NCI-H187 treated with DMSO at 0.1 percent for 48 hours (cell line): ENCODE measurements at places on chromosomes 13 and 19.
A peak's percentile ranks its signal among the peaks of the same experiment; 100 is the strongest.

DNA sequence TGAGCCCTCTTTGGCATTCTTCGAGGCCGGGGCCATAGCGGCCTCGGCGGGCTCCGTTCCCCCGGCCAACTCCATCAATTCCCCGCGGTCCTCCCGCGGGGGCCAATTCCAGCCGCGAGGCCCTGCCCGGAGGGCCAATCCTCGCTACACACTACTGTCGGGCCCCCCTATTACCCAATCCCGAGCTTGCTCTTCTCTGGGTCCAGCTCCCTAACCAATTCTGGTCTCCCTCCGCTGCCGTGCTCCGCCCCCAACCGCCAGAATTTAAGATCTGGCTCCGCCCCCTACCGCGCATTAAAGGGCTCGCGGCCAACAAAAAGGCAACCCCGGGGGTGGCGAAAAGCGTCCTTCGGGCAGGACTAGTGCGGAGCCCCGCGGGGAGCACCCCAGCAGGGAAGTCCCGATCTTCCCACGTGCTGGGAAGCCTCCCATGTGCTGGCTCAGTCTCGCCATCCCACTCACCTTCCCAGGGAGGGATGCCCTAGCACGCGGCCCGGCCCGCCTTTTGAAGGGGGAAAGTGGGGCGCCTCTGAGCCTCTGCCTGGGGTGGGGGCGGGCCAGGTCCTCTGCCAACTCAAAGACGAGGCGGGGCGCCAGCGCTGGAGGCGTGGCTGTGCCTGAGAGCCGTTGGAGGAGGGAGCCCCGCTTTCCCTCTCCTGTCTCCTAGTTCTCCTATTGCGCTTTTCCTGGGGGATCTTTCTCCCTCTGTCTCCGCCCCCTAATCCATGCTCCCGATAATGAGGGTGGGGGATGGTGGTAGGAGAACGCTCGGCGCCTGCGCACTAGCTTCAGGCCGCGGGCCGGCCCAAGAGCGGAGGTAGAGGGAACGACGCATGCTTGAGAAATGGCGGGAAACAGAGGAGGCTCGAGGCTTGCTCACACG is 3.5 kb downstream of the LIPE start:
- DNase-seq, result peak; percentile 64

DNA sequence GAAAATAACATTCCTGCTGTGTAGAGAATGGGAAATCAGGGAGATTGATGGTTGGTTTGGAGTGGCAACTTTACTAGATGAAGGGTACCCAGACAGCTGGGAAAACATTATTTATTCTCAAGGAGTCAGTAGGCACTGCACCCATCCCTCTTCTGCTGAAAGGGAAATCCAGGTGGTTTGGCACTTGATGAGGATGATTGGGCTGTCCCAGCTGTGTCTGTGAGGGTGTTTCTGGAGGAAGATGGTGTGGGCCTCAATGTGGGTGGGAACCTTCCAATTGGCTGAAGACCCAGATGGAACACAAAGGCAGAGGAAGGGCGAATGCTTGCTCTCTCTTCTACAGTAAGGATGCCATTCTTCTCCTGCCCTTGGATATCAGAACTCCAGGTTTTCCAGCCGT is 10.4 kb upstream of the SACS start:
- peak; percentile 71 for DNase-seq

- no peak for DNase-seq
These were observed 429 bp upstream of the ZNF225 start for GRCh38 chr19:44112802-44113137.

DNA sequence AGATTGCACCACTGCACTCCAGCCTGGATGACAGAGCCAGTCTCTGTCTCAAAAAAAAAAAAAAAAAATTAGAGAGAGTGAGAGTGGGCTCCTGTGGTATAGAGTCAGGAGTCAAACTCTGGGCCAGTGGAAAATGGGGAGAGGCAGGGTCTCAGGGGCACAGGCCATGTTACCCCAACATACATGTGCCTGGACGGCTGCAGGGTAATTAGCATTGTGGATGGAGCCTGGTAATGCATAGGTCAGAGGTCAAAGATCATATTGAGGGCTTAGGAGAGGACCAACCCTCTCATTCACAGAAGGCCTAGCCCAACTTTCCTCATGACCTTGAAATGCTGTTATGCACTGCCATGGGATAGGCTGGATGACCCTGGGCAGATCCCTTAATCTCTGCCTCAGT is 7.1 kb downstream of the CLIP3 start:
- no peak for DNase-seq

- DNase-seq, result no peak
These were observed 50.4 kb downstream of the NAA16 start for GRCh38 chr13:41361491-41361890.

DNA sequence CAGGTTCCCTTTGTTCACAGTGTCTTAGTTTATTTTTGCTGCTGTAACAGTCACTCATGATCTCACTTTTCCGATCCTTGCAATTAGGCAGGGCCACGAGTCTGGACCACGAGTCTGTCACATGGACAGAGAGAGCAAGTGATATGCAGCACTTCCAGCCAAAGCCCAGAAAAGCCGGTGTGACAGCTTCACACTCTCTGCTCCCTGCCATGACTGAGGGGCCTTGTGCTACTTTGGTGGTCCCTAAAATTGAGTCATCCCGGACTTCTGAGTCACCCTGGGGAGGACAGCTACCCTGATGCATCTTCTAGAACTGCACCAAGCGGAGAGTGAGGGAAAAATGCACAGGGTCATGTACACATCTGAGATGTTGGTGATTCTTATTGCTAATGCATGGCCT is 179.6 kb downstream of the EFNB2 start:
- no peak for DNase-seq

GRCh38 chr13:80552851-80553440 is 212.0 kb upstream of the SPRY2 start:
- DNase-seq, result no peak

- DNase-seq, result no peak
These were observed 14.3 kb upstream of the QTRT1 start for GRCh38 chr19:10686661-10687517.

DNA sequence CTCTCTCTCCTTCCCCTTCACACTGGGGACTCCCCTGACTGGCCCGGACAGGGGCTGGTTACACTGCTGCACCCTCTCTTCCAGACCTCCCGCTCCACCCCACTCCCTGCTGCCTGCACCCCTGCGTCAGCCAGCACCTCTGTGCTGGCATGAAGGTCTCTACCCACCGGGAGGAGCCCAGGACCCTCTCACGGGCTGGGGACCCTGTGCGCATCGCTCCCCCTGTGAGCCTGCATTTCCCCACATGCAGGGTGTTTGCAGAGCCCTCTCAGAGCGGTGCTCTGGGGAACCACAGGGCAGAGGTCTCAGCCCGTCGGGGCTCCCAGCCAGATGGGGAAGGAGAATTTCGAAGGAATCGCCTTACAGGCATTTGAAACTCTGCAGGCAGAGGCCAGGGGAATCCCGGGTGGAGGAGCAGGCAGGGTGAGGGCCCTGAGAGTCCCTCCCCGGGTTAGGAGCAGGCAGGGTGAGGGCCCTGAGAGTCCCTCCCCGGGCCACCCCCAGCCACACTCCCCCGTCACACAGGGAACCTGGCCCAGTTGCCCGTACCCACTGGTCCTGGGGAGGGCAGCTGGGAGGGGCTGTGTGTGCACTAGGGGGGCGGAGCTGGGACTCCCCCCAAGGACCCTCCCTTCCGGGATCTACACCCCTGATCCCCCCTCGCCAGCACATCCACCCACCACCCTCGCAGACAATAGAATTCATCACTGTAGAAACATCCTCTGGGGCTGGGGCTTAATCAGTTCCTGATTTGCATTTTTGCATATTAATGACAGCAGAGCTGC is 16.3 kb upstream of the TCF3 start:
- DNase-seq, result no peak

DNA sequence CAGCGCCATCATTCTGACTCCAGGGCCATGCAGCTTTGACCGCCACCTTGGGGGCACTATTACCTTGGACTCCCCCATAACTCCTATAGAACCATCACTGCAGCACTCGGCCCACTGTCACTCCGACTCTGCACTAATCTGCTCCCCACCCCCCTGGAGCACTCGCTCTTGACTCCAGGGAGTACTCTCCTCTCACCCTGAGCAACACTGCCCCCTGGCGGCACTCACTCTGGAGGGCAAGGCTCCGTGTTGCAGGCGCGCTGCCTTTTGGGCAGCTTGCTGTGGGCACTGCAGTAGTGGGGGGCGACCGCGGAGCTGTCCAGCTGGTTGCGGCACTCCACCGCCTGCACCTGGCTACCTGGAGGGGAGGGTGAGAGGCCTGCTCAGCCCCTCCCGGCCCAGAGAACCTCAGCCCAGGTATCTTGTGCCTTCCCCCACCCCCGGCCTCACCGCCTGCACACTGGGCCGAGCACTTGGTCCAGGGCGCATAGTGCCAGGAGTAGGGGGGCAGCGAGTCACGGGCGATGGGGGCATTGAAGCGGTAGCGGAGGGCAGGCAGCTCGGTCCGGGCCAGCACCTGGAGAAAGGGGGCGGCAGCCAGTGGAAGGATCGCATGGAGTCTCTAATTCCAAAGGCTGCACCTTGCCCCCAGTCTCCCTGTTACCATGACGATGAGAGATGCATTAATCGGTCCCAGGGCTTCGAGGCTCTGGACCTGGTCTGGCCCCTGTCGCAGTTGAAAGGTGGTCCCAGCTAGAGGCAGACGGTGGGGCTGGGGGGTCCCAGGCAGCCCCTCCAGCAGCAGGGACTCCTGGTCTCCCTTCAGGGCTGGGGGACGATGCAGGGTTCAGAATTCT is 8.9 kb upstream of the MYO1F start:
- DNase-seq, result no peak

- no peak for DNase-seq
These were observed 6.7 kb downstream of the RAP2A start for GRCh38 chr13:97440598-97441170.

DNA sequence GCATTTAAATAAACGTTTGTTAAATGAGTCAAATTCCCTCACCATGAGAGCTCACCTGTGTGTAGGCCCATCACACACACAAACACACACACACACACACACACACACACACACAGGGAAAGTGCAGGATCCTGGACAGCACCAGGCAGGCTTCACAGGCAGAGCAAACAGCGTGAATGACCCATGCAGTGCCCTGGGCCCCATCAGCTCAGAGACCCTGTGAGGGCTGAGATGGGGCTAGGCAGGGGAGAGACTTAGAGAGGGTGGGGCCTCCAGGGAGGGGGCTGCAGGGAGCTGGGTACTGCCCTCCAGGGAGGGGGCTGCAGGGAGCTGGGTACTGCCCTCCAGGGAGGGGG is 8.5 kb upstream of the CEACAM5 start:
- no peak for DNase-seq

GRCh38 chr19:16070366-16070990 is 5.8 kb upstream of the TPM4 start:
- DNase-seq, result no peak

DNA sequence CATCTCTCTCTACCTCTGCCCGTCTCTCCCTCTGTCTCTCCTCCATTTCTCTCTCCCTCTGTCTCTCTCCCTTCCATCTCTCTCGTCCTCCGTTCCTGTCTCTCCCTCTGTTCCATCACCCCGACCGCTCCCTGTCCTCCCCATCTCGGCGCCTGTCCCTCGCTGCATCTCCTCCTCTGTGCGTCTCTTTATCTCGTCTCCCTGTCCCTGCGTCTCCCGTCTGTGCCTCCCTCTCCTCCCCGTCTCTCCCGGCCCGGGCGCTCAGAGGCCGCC is 4.6 kb downstream of the GRIN2D start:
- DNase-seq, result no peak

GRCh38 chr13:21884299-21884909 is 213.5 kb downstream of the FGF9 start:
- no peak for DNase-seq

DNA sequence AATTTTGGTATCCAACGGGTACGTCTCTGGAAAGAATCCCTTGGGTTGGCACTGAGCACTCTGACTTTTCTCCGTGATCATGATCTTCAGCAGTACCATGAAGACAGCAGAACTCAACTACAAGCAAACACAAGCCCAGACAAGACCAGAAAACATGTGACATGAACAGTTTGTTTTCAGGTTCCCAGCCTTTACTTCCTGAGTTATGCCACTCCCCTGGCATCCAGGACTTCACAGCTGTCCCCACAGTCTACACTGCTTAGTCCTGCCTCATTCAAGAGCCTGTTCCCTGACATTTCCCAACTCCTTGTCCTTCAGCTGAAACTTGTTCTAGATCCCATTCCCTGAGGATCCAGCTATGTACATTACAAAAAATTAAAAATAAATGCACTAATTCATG is 4.9 kb upstream of the N4BP2L1 start:
- DNase-seq, result no peak

DNA sequence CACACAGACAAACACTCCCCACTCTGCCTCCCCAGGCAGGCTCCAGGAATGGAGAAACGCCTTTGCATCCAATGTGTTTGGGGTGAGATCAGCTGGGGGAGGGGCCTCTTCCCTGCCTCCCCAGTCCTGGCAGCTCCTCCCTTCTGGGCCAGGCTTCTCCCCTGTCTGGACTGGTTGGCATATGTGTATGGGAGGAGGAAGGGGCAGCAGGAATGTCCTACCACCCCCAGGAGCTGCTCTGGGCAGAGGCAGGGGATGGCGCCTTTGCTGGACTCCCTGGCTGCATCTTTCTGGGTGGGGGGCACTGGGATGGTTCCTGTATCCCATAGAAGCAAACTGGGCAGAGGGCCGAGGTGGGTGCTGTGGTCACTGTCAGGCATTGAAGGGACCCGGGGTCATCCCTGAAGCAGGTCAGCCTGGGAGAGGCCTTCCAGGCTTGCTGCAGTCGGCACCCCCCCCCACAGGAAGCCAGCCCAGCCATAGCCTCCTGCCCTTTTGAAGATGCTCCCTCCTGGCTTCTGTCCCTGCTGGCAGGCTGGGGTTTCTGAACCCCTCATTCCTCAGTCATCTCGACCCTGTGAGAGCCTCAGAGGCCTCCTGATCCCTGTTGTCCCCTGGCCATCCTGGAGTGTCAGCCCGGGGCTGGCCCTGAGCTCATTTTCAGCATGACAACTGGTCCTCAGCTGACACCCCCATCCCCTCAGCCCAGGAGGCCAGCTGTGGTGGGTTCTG is 21.2 kb upstream of the SLC7A10 start:
- DNase-seq, result no peak

DNA sequence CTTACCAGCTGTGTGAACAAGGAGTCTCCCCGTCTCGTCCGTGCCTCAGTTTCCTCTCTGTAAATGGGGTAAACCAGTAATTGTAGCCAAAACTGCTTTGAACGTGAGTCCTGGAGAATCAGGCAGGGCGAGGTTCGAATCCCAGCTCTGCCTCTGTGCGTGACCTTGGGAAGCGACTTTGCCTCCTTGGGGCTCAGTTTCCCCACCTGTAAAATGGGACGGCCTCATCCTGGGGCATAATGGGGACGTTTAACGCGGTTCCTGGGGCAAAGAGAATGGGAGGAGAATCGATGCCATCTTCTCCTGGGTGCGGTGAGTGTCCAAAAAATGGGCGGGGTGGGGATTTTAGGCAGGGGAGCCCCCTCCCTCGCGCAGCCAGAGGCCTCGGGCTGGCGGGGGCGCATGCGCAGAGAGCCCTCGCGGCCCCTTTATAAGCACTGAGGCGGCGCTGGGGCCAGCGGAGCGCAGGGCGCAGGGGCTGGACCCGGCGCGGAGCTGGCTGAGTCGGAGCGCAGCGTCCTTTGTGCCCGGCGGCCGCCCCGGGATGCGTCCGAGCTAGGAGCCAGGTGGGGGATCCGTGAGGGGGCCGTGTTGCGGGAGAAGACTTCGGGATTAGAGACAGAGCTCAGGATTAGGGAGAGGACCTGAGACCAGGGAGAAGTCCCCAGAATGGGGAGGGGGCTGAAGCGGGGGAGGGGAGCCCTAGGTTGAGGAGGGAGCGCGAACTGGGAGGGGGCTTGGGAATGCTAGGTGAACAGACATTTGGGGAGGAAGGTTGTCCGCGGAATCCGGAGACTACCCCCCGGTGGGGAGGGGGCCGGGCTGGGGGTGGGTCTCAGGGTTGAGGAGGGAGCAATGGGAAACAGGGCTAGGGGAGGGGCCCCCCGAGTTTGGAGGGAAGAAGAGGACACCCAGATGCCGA is at the start of gene NCAN:
TSS of gene NCAN (plus strand) at position 460 of the 922 bp plus-strand sequence. CDS start 4,996 bp downstream, outside the sequence.
- no peak for DNase-seq
